ENCODE measurements at places on chromosomes 13 and 19. TPM values are rescaled to one million over a fixed set of nuclear protein-coding genes. Genes with fewer than 3 reads are reported as not detected.

The CD33 gene
- 52.3 TPM for total RNA-seq

The PABPC3 gene
- total RNA-seq = 0.20 TPM

The TGFBR3L gene
- 0.70 TPM for total RNA-seq

The CLEC17A gene
- not detected for total RNA-seq

The URAD gene
- total RNA-seq = not detected

The ERICH6B gene
- total RNA-seq = not detected

The ASPDH gene
- 0.31 TPM for total RNA-seq

The RGS9BP gene
- 1.9 TPM for total RNA-seq

Measured in HT1080 (cell line).